ENCODE measurements at places on chromosomes 1 and 21.
A peak's percentile ranks its signal among the peaks of the same experiment; 100 is the strongest.

DNA sequence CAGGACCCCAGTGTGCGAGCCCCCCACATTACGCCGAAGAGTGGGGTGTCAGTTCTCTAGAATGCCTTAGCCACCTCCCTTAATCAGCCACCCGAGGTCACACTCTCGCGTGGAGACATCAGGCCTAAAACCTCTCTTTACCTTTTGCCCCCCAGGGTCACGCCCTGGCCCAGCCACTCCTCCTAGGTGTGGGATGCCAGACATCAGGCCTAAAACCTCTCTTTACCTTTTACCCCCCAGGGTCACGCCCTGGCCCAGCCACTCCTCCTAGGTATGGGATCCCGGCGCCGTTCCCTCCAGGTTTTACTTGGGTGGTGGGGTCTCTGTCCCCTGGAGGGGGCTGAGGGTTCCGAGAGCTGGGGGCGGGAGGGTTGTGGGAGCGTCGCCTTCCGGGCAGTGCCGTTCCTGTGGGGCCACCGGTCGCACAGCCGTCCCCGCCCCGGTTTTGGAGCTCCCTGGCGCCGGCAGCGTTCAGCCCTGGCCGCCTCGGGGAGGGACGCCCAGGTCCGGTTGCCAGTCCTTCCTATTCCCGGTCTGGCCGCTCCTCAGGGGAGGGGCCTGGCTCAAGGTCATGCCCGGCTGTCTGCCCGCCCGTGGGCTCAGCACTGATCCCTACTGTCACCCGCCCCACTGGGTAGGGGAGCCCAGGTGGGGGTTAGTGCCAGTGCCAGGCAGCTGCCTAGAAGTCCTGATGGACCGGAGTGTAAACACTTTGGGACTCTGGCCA, 882 bp downstream of the VPS13D start:
- DNase-seq, result no peak

- DNase-seq, result no peak
These were observed 16.3 kb downstream of the BATF3 start for GRCh38 chr1:212683357-212683722.

- no peak for DNase-seq
These were observed 338.3 kb downstream of the SIPA1L2 start for GRCh38 chr1:232291681-232292080.

GRCh38 chr1:110408488-110408887, 994 bp upstream of the LAMTOR5 start:
- DNase-seq, result no peak

DNA sequence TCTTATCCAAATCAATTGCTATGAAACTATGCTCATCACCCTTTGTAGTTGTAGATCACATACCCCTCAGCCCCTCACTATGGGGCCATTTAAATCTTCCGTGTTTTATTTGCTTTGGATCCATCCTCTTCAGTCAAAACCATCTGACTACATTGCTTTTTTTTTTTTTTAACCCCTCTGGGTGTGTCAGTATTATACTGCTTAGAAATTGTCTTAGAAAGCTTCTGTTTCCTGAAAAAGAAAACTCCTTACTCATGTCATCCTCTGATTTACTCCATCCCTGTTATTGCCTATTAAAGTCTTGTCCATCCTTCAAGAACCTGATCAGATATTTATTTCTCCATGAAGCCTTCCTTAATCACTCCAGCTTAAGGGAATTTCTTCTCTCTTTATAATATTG, 74.0 kb upstream of the HSD17B7 start:
- DNase-seq, result no peak

DNA sequence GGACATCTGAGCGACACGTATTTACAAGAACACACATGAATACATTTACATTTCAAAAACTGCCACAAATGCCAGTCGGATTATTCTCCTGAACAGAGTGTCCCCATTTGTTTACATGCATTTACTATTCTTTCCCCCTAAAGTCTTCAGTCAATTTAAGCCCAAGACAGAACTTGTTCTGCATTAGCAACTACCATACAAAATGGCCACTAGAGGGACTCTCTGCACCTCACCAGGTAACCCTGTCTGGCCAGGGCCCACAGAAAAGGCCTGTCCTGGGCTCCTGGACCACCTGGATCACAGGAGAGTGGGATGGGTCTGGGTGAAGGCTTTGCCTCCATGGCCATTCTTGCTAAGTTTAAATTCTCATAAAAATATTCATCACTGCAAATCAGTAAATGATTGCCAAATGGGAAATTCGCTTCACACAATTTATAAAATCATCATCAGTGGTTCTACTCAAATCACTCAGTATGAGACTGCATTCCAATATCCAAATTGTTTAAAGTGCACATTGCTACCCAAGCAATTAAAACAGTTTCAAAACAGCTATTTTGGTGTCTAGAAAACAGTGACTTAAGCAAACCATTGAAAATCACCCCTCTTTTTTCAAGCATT, 12.5 kb upstream of the GUCA2A start:
- DNase-seq, result peak; percentile 23

DNA sequence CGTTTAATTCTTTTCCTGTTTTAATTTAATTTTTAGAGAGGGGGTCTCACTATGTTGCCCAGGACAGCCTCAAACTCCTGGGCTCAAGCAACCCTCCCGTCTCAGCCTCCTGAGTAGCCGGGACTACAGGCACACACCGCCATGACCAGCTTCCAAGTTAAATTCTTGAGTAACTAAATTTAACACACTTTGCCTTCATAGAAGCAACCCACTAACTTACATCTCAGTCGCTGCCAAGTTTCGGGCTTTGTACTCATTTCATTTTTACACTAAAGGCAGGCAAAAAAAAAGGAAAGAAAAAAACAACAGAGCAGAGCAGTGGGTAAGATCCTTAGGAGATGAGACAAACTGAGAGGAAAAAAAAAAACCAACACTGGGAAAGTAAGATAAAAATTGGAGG, 3.5 kb downstream of the TIAM1 start:
- DNase-seq, result no peak

GRCh38 chr1:211735208-211736170, 60.1 kb upstream of the NEK2 start:
- peak; percentile 49 for DNase-seq

- no peak for DNase-seq
These were observed 1.8 kb upstream of the ACBD6 start for GRCh38 chr1:180504186-180504585.

DNA sequence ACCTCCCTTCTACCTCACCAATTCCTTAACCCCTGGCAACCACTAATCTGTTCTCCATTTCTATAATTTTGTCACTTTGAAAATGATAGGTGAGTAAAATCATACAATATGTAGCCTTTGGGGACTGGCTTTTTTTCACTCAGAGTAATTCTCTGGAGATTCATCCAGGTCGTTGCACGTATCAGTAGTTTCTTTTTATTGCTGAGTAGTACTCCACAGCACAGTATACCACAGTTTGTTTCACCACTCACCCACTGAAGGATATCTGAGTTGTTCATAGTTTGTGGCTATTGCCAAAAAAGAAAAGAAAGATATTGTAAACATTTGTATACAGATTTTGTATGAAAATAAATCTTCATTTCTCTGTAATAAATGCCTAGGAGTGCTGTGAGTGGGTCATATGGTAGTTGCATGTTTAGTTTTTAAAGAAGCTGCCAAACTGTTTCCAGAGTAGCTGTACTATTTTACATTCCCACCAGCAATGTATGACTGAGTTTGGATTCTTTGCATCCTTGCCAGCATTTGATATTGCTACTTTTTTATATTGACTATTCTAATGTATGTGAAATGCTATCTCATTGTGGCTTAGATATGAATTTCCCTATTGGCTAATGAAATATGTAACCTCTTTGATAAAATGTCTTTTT, 3.7 kb downstream of the CHD1L start:
- no peak for DNase-seq

- no peak for DNase-seq
These were observed 45.9 kb upstream of the TNFSF4 start for GRCh38 chr1:173253046-173253445.

DNA sequence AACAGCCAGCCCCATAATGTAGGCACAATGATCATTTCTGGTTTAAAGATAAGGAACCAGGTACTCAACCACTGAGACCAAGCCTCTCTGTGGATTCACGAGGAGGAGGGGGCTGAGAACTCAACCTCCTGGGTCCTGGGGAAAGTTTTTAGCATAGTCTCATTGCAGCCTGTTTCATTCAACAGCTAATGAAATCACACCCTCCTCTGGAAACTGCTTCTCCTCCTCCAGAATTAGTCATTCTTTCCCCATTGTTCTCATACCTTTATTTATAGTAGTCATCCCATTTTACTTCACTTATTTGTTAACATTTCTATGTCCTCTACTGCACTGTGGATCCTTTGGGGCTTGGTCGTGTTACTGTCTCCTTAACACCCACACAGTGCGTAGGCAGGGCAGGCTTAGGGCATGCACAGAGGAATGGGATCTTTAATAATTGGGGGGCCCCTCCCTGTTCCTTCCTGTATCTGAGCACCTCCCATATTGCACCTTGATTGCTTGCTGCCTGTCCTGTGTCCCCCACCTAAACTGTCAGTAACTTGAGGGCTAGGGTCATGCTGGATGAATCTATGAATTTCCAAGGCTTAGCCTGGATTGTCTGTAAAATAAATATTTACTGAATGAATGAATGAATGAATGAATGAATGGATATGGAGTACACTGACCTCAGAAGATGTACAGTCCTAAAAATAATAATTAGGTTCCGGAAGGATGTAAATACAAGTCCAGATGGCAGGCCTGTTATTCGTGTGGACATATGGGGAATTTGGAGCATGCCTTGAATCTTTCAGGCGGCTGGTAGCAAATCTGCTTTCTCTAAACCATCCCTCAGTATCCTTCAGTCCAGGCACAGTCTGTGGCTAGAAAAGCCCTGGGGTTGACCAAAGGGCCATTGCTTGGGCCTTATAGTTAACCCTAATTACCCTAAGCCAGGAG, 153.8 kb upstream of the HMGB4 start:
- DNase-seq, result no peak

DNA sequence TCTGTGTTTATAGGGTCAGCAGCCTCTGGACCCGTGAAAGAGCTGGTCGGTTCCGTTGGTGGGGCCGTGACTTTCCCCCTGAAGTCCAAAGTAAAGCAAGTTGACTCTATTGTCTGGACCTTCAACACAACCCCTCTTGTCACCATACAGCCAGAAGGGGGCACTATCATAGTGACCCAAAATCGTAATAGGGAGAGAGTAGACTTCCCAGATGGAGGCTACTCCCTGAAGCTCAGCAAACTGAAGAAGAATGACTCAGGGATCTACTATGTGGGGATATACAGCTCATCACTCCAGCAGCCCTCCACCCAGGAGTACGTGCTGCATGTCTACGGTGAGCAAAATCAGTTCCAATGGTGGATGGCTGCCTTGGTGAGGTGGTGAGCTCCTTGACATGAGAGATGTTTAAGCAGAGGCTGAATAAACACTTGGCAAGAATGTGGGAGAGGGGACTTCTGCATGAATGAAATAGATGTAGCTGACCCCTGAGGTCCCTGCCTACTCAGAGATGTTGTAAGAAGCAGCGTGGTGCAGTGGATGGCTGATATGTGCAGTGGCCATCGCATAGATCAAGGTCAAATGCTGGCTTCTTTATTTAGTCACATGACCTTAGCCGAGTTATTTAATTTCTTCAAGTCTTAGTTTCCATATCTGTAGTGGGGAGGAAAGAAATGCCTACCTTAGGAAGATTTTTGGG, 9.3 kb downstream of the SLAMF7 start:
- DNase-seq, result no peak

DNA sequence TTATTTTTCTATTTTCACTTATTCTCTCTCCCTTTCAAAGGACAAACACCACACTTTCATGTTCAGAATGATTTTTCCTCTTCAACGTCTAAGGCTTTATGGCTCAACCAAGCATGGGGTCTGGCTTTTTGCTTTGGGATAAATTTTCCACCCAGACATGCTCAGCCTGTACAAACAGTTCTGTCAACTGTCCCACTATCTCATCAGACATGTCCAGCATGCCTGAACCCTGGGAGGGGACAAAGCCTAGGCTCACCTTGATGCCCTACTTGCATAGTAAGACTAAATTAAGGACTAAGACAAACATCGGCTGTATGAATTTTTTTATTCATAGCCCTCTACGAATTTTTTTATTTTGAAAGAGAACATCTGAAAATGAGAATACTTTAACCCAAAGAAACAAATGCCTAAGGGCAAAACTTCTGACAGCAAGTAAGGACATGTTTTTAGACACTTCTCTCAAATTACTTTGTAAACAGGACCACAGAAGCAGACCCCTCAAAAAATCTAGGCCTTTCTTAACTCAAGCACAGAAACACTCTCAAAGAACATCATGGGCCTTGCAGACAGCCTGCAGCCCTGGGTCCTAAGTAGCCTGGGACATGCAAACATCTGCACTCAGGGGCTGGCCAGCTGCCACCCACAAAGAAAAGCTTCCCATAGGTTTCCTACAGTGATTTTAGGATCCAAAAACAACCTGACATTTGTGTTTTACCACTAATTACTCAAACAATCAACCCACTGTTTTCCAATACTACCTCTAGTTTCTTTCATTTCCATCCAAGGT, 72.3 kb upstream of the PALMD start:
- DNase-seq, result no peak

DNA sequence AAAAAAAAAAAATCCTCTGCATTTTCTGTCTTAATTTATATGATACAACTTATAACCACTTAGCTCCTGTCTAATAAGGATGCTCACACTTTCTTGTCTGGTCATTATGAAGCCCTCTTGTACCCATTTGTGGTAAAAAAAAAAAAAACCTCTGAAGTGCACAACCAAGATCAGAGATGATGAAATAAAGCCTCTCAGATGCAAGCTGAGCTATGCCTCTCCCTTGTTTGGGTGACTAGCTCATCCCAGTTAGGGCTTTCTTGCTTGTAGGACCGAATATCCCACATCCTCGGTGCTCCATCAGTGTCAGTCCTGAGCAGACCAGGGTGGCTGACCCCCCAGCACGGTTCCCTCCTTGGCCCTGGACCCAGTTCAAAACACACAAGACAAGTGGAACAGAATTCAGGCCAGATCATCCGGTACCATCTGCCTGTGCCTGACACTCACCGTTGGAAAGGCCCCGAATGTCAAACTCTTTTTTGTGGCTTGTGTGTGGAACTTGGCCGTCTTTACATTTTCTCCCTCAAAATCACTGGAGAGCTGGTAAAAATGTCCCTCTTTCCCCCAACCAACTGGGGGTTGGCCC, 6.3 kb upstream of the SELENON start:
- no peak for DNase-seq

GRCh38 chr1:228850141-228851100, 115.1 kb downstream of the RHOU start:
- no peak for DNase-seq

DNA sequence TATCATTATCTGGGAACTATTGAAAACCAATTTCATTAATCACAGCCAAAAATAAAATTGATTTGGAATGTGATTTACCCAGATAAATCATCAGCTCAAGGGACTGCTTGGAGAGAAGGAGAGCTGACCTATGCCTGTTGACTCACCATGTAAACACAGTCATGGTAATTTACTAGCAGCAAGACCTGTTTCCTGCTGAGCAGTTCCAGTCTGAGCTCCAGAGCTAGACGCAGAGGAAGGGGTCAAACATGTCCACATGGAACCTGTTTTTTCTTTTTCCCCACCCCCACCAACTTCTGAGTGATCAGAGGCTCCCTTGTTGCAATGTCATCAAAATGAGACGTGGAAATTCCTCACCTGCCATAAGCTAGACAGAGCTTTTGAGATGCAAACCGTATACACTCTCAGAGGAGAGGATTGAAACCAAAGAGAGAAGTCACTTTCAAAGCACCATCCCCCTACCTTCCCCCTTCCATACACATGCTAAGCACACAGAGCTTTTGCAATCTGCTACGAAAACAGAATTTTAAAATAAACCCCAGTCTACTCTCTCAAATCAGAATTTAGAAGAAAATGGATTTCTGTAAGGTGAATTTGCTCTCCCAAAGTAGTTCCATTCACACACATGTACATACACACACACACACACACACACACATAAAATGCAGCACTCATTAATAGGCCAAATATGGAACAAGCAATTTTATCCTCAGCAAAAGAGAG, 55.9 kb upstream of the PTGFRN start:
- no peak for DNase-seq

- no peak for DNase-seq
These were observed 1.3 kb downstream of the TBX15 start for GRCh38 chr1:118986555-118987467.

Measured in fibroblast of the conjunctiva (primary cell).